ENCODE measurements at places on chromosomes 5 and 9. TPM values are rescaled to one million over a fixed set of nuclear protein-coding genes. Genes with fewer than 3 reads are reported as not detected.

DNA sequence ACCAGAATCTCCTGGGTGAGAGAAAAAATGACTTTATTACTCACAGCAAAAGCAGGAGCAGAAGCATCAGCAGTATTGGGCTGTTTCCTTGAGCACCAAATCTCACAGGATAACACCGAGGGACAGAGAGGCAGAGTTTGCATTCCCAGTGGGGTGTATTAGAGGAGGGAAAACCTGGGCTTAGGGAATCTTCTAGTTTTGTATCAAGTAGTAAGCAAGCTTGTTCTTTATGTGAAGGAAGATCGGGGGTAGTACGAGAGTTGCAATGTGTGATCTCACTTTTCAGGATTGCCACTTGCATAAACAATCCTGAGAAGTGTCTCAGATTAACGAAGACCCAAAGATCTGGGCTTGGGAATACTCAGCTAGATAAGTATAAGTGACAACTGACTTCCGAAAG, 1163.0 kb downstream of the TAF11L14 start:
- no peak for DNase-seq

The PLAC8L1 gene
- total RNA-seq: not detected

The PTPRD gene
- total RNA-seq: 1.9 TPM

The PTGDS gene
- total RNA-seq: not detected

- no peak for DNase-seq
These were observed 89.0 kb downstream of the CAMK4 start for GRCh38 chr5:111313017-111313724.

All from SK-MEL-5 (cell line).